ENCODE measurements at places on chromosomes 1 and 21. TPM values are rescaled to one million over a fixed set of nuclear protein-coding genes. Genes with fewer than 3 reads are reported as not detected.

ASTN1 gene
- not detected for total RNA-seq

FAM151A gene
- not detected for total RNA-seq

PTPN22 gene
- 1.9 TPM for total RNA-seq

GPR3 gene
- 0.52 TPM for total RNA-seq

ATP6V1G3 gene
- total RNA-seq, result not detected

AGMAT gene
- total RNA-seq, result 1.4 TPM

CD101 gene
- total RNA-seq, result 1.5 TPM

CFHR1 gene
- total RNA-seq, result 0.60 TPM

ZBTB7B gene
- 132 TPM for total RNA-seq

OR2T29 gene
- not detected for total RNA-seq

ATAD3C gene
- total RNA-seq, result 2.1 TPM

RSPH1 gene
- 0.24 TPM for total RNA-seq

PGBD2 gene
- 4.5 TPM for total RNA-seq

CFAP107 gene
- not detected for total RNA-seq

All from esophagus mucosa (tissue), 1 donor.